Caco-2 (cell line): ENCODE measurements at places on chromosomes 7 and 10.

DNA sequence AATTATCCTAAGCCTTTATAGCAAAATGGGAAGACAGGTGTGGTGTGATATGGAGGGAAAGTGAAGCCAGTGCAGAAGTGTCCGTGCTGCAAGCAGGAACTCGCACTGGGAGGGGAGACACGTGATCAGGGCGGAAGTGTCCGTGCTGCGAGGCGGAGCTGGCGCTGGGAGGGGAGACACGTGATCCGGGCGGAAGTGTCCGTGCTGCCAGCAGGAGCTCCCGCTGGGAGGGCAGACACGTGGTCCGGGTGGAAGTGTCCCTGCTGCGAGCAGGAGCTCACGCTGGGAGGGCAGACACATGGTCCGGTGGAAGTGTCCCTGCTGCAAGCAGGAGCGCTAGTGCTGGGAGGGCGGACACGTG, 40.5 kb upstream of the PRKAR1B start:
- H3K36me3 ChIP-seq, result peaks cover 2% of the 10 kb centered on the region; the same call in 1 of the 2 replicates
- H3K4me3 ChIP-seq, result no peak overlapping the region
- no peak for DNase-seq
- no peak overlapping the region for H3K27ac ChIP-seq

- H3K4me3 ChIP-seq, result no peak overlapping the region
- no peak for DNase-seq
- H3K36me3 ChIP-seq, result no peaks in the 10 kb centered on the region
- no peak overlapping the region for H3K27ac ChIP-seq
- no peaks in the 10 kb centered on the region for H3K4me1 ChIP-seq
Measured at GRCh38 chr10:108249940-108250339, 1085.4 kb upstream of the SORCS1 start.

DNA sequence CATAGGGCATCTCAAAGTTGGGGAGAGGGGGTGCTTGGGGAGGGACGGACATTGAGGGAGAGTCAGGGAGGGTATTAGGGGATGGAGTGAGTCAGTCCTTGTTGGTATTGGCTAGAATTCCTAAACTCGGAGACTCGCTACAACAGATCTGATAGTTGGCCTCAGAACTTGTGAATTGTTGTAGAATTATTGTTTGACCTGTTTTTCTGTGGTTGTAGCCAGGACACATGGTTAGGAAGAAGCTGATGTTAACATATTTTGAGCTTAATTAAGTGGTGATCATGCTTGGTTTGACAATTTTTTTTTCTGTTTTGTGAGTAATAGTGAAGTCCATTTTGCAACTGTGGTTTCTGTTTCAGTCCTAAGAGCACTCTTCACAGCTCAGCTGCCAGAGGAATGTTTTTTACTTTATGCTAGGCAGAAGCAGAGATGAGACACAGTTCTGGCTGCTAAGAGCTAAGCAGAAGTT, 1190.3 kb upstream of the C7orf33 start:
- no peaks in the 10 kb centered on the region; the same call in 1 of the 2 replicates for H3K36me3 ChIP-seq
- H3K4me3 ChIP-seq, result no peak overlapping the region
- DNase-seq, result no peak
- no peak overlapping the region for H3K27ac ChIP-seq
- no peaks in the 10 kb centered on the region for H3K27me3 ChIP-seq

GRCh38 chr7:125661677-125662076, 732.1 kb upstream of the POT1 start:
- 0 out of 2 replicates have a peak, but pooled peaks cover 5% of the 10 kb centered on the region for H3K4me1 ChIP-seq
- H3K27me3 ChIP-seq, result no peaks in the 10 kb centered on the region
- H3K27ac ChIP-seq, result no peak overlapping the region
- H3K36me3 ChIP-seq, result no peaks in the 10 kb centered on the region
- DNase-seq, result no peak

DNA sequence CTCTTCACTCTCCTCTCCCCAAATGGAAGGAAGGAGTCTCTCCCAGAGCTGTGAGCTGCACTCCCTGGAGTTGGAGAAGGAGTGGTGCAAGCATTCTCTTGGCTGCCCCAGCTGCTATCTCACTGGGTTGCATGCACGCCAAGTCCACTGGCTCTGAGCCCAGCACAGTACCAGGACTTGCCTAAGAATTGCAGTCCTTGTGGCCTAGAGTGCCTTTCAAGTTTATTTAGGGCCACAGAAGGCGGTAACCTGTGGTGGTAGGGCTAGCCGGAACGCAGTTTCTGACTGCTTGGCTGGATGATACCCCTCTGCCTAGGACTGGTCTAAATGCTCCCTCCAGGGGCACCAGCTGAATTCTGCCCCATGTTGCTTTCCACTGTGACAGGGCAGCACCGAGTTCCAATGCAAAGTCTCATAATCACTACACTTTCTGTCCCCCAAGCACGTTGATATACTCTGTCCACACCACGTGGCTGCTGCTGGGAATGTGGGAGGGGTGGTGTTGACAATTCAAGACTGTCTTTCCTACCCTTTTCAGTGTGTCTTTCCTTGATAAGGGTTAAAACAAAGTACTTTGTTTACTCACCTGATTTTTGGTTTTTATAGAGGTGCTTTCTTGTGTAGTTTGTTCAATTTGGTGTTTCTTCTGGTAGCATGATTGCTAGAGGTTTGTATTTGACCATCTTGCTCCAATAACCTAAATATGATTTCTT, 57.0 kb downstream of the PHTF2 start:
- no peak for DNase-seq
- no peak overlapping the region for H3K4me3 ChIP-seq
- no peak overlapping the region for H3K27ac ChIP-seq
- H3K27me3 ChIP-seq, result no peaks in the 10 kb centered on the region
- 0 out of 2 replicates have a peak, but pooled peaks cover 3% of the 10 kb centered on the region for H3K36me3 ChIP-seq
- H3K4me1 ChIP-seq, result 0 out of 2 replicates have a peak, but pooled peaks cover 10% of the 10 kb centered on the region
